Activated CD4-positive, alpha-beta memory T cell treated with anti-CD3 and anti-CD28 coated beads, Interleukin-2, amount 10 ng/mL, durations not matched to agents 7 days and 5 days (primary cell): ENCODE measurements at places on chromosomes 5 and 9. TPM values are rescaled to one million over a fixed set of nuclear protein-coding genes. Genes with fewer than 3 reads are reported as not detected.
A peak's percentile ranks its signal among the peaks of the same experiment; 100 is the strongest.

Gene KIF24
- 8.6 TPM for total RNA-seq

Gene PCDHB10
- total RNA-seq, result not detected

Gene TARS1
- 201 TPM for total RNA-seq

GRCh38 chr5:146797658-146798057 is 80.9 kb downstream of the PPP2R2B start:
- peaks cover 24% of the 10 kb centered on the region for H3K4me1 ChIP-seq
- H3K27me3 ChIP-seq, result no peaks in the 10 kb centered on the region
- no peaks in the 10 kb centered on the region for H3K36me3 ChIP-seq
- no peak overlapping the region for H3K4me3 ChIP-seq
- H3K27ac ChIP-seq, result no peak overlapping the region

Gene SLC25A2
- total RNA-seq, result 0.38 TPM

Gene EIF4E1B
- not detected for total RNA-seq

- H3K27ac ChIP-seq, result peak overlapping the region; percentile 45
- H3K27me3 ChIP-seq, result no peaks in the 10 kb centered on the region
- H3K36me3 ChIP-seq, result peaks cover 74% of the 10 kb centered on the region
- H3K4me3 ChIP-seq, result no peak overlapping the region
These were observed 68.2 kb downstream of the LRSAM1 start for GRCh38 chr9:127519301-127520166.

Gene DOCK8
- 374 TPM for total RNA-seq
